ENCODE measurements at places on chromosomes 1 and 21. TPM values are rescaled to one million over a fixed set of nuclear protein-coding genes. Genes with fewer than 3 reads are reported as not detected.
A peak's percentile ranks its signal among the peaks of the same experiment; 100 is the strongest.

NPL gene
- 9.2 TPM for total RNA-seq

DNA sequence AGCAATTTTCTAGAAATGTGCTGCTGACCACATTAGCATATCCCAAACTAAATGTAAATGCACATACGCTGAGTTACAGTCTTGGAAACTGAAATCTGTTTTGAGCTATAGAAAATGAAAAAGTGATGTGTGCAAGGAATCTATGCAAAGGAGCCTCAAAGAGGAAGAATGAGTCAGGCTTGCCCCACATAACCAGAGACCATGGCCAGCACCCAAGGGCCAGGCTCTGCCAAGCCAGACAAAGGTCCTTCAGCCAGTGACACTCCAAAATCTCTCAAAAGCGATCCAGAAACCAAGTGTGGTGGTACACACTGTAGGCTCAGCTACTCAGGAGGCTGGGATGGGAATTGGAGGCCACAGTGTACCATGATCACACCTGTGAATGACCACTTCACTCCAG, 195.2 kb downstream of the TOMM20 start:
- DNase-seq, result peak; percentile 84

DPH5 gene
- total RNA-seq, result 41.2 TPM

- no peak for DNase-seq
Measured at GRCh38 chr1:88275259-88275862, 408.7 kb upstream of the PKN2 start.

DNA sequence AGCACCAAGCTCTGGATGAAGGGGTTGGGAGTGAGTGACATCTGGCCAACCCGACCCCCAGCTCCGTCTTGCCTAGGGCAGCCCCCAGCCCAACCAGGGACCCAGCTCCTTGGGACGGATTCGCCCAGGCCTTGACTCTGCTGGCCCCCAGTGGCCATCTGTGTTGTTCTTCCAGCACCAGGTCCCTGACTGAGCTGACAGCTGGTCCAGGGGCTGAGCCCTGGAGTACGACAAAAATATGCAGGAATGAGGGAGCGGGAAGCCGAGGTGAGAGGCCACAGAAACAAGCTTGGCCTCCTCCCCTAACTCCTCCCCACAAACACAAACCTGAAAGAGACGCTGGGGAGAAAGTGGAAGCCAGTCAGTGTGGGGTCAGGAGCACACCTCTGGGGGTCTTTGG, 55.0 kb upstream of the PAX7 start:
- no peak for DNase-seq

GRCh38 chr1:43932786-43933385, 715 bp upstream of the ARTN start:
- DNase-seq, result no peak

GRCh38 chr1:185719021-185719420, 15.2 kb upstream of the HMCN1 start:
- DNase-seq, result no peak

- no peak for DNase-seq
Measured at GRCh38 chr1:153293480-153293775, 19.3 kb downstream of the PGLYRP3 start.

OR6K3 gene
- total RNA-seq, result not detected

- no peak for DNase-seq
Measured at GRCh38 chr1:50264590-50264989, 155.9 kb downstream of the ELAVL4 start.

GRCh38 chr1:169610108-169610507, 19.8 kb downstream of the SELP start:
- no peak for DNase-seq

DNA sequence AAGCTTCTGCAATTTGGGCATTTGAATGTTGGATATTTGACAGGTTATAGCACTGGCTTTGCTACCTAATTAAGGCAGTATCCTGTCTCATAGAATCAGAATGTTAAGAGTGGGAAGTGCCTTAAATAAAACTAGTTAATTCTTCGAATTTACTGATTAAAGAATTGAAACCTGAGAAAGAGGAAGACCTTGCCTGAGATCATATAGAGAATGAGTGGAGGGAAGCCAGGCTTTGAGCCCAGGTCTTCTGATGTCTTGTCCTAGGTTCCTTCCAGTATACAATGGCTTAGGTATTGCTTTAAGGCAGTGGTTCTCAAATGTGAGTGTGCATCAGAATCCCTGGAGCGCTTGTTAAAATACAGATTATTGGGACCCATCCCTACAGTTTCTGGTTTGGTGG, 20.9 kb upstream of the SH3BGRL3 start:
- no peak for DNase-seq

GRCh38 chr1:217273866-217274265, 357.0 kb downstream of the GPATCH2 start:
- no peak for DNase-seq
